ENCODE measurements at places on chromosomes 1 and 21. TPM values are rescaled to one million over a fixed set of nuclear protein-coding genes. Genes with fewer than 3 reads are reported as not detected.

The CSF3R gene
- total RNA-seq: not detected

The PAPPA2 gene
- not detected for total RNA-seq

The PLA2G2C gene
- not detected for total RNA-seq

The ABCA4 gene
- total RNA-seq: 0.13 TPM

The OR2T11 gene
- not detected for total RNA-seq

The PDXK gene
- 218 TPM for total RNA-seq

The ITLN2 gene
- total RNA-seq: not detected

The XCL1 gene
- not detected for total RNA-seq

The C1QC gene
- total RNA-seq: not detected

The NIBAN1 gene
- total RNA-seq: 0.85 TPM

The KCND3 gene
- total RNA-seq: 0.04 TPM

The NHLH1 gene
- 0.78 TPM for total RNA-seq

The SPRR1A gene
- total RNA-seq: not detected

The ATP1A4 gene
- total RNA-seq: not detected

The IKBKE gene
- total RNA-seq: 7.4 TPM

The AGMAT gene
- 6.1 TPM for total RNA-seq

The SH2D1B gene
- 0.15 TPM for total RNA-seq

The TNFAIP8L2 gene
- total RNA-seq: not detected

The VHLL gene
- not detected for total RNA-seq

The DUSP10 gene
- 3.6 TPM for total RNA-seq

The LEFTY1 gene
- total RNA-seq: 0.27 TPM

The PGLYRP3 gene
- not detected for total RNA-seq

The SELENON gene
- total RNA-seq: 61.0 TPM

The KRTAP19-2 gene
- total RNA-seq: not detected

The EPHB2 gene
- total RNA-seq: 64.1 TPM

The ADPRS gene
- 26.9 TPM for total RNA-seq

The PADI6 gene
- not detected for total RNA-seq

The SLC2A1 gene
- total RNA-seq: 130 TPM

The ZMYND12 gene
- 0.55 TPM for total RNA-seq

The ATP6V1G3 gene
- total RNA-seq: not detected

The CLCN6 gene
- total RNA-seq: 5.2 TPM

The UTS2 gene
- total RNA-seq: not detected

The PALMD gene
- total RNA-seq: 0.49 TPM

The FAF1 gene
- 38.0 TPM for total RNA-seq

The TMEM81 gene
- 2.4 TPM for total RNA-seq

The CFH gene
- total RNA-seq: 4.3 TPM

The HNRNPU gene
- 376 TPM for total RNA-seq

The HSD3B2 gene
- not detected for total RNA-seq

The PCP4L1 gene
- 0.10 TPM for total RNA-seq

The SUSD4 gene
- total RNA-seq: 0.82 TPM

The NUF2 gene
- 28.7 TPM for total RNA-seq

The ADIPOR1 gene
- 70.1 TPM for total RNA-seq

The TRABD2B gene
- total RNA-seq: 0.30 TPM

The GNAT2 gene
- not detected for total RNA-seq

The CCSAP gene
- 4.9 TPM for total RNA-seq

The OR6N1 gene
- not detected for total RNA-seq

The PDZK1IP1 gene
- total RNA-seq: 7.7 TPM

The GCSAML gene
- not detected for total RNA-seq

The FAM177B gene
- total RNA-seq: not detected

The FAM163A gene
- total RNA-seq: not detected

The TNFRSF1B gene
- total RNA-seq: 0.40 TPM

All from A549 treated with CpdA at 1 μM for 4 hours (cell line).